ENCODE measurements at places on chromosomes 2 and 18. TPM values are rescaled to one million over a fixed set of nuclear protein-coding genes. Genes with fewer than 3 reads are reported as not detected.

DNA sequence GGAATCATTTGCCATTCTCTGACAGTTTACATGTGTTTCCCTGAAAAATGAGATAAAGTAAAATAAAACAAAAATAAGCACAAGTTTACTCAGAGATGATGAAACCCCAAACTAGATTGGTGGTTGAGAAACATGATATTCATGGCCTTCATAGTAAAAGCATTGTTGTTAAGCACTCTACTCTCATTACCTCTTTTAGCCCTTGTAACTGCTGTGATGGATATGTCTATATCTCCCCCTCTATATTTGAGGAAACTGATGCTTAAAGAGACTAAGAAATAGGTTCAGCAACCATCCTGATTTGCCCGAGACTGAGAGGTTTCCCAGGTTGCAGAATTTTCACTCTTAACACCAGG, 33.9 kb upstream of the GALNT3 start:
- no peak for DNase-seq

- DNase-seq: peak; percentile 65
Measured at GRCh38 chr2:195659982-195660890, 3.2 kb downstream of the SLC39A10 start.

GRCh38 chr2:101655702-101656422, 41.6 kb upstream of the MAP4K4 start:
- DNase-seq: peak; percentile 75

- DNase-seq: no peak
Measured at GRCh38 chr2:113806217-113806913, 49.9 kb upstream of the SLC35F5 start.

- no peak for DNase-seq
Measured at GRCh38 chr2:236254674-236255073, 9.5 kb downstream of the ASB18 start.

GRCh38 chr2:41540272-41540998, 507.4 kb upstream of the PKDCC start:
- DNase-seq: no peak

- no peak for DNase-seq
Measured at GRCh38 chr18:35581898-35582641, 530 bp downstream of the GALNT1 start.

- DNase-seq: no peak
Measured at GRCh38 chr18:76855594-76855993, 33.2 kb downstream of the ZNF236 start.

DNA sequence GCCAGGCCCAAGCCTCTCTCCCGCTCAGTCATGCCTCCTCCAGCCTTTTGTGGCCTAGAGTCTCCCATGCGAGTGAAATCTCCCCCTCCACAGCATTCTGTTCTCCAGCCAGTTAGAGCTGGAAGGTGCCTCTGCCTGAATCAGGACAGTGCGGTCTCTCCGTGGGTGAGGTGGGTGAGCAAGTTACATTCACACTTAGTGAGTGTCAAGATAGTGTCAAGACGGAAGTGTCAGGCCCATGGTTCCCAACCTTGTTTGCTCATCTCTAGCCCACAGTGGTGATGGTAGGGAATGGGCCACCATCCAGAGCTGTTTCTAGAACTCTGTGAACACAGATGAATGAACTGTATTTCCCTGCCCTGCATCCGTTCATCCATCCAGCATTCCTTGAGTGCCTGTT, 59.5 kb downstream of the LPIN1 start:
- DNase-seq: no peak

DNA sequence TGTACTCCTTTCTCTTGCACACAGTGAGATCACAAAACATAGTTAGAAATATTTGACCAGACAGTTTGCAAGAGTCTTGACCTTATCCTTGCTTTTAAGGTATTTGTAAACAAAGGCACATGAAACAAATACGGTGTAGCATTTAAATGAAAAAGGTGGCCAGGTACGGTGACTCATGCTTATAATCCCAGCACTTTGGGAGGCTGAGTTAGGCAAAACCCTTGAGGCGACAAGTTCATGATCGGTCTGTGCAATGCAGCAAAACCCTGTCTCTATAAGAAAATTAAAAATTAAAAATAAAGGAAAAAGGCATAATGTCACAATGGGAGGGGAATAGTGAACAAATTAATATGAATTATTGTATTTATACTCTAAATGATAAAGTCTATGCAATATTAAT, 109.5 kb upstream of the PIK3C3 start:
- DNase-seq: no peak

DNA sequence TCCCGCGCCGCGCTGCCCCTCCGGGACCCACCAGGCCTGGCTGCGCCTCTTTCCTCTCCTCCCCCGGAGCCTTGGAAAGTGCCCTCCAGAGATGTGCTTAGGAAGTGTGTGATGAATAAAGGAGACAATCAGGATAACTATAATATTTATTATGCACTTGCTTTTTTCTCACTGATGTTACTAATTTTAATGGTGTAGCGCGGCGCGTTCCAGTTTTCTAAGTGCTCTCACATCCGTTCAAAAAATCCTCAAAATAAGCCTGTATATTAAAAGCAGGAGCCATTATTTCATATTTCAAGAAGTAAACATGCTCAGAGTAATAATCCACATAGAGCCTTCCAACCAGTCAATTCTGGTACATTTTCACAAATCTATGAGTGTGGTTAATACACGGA, 941 bp upstream of the MPPE1 start:
- DNase-seq: no peak

DNA sequence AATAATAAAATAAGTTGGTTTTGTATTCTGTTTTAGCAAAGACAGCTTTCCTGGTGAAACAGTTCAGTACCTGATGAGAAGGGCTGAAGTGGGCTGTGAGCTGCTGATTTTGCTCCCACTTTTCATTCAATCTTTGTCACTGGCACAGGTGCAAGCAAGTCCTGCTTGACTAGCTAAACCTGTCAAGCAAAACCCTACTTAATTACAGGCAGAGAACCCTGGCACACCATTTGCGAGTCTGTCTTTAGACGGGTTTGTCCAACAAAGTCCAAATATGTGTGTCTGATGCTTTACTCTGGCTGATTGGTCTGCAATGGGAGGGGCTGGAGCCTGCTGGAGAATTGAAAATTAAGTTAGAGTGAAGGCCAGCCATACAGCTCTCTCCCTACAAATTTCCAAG, 267.2 kb downstream of the EPHA4 start:
- no peak for DNase-seq

GRCh38 chr18:79645291-79645983, 34.2 kb upstream of the CTDP1 start:
- DNase-seq: no peak

DNA sequence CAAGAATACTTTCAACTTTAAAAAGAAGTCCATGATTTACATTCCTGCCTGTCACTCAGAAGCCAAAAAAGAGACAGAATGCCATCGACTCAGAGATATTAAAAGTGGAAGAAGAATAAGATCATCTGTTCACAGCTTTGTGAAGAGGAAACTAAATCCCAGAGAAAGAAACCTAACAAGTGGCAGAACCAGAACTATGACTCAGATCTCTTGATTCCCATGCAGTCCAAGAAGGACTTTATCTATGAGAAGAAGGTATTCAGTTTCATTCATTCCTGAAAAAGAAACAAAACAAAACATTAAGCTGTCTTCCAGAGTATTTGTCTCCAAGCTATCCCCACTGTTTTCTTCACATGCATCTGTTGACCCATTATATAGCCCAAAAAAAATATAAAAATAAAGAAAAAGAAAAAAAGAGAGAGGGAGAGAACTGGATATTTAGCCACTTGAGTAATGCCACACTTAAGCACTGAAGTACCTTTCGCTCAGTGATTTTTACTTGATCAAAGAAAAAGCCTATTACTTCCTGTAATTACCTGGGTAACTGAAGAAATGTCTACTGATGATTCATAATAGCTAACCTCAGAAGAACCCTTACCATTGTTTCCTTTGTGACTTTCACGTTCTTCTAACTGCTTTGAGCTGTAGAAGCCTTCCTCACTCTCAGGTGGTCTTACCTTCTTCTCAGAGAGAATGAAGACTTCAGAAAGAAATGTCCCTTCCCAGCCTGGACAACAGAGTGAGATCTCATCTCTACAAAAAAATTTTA, 17.7 kb upstream of the AKAIN1 start:
- DNase-seq: no peak

The TPO gene
- total RNA-seq: not detected

The PRKAG3 gene
- not detected for total RNA-seq

The MALL gene
- total RNA-seq: not detected

The HOXD10 gene
- not detected for total RNA-seq

The RDH14 gene
- 37.4 TPM for total RNA-seq

The RNF103 gene
- total RNA-seq: 12.6 TPM

All from HepG2 (cell line).